ENCODE measurements at places on chromosomes 1 and 21.

- DNase-seq = no peak
Measured at GRCh38 chr1:171433451-171433850, 51.9 kb upstream of the PRRC2C start.

DNA sequence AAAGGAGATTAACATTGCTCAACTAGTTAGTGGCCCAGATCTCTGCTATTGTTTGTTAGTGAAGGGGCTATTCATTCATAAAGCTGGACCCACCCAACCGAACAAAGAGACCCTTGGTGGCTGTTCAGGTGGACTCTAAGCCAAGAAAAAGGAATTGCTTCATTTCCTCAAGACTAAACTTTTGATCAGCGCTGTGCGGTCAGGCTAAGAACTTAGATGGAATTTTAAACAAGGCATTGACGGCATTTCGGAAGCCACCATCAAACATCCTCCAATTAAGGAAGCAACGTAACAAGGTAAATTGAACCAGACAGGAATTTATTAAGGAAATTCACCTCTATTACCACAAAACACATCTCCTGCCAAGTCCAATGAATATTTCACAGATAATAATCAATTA lies 19.9 kb upstream of the SHCBP1L start:
- no peak for DNase-seq

GRCh38 chr1:235866205-235866912 lies at the start of gene LYST:
Gene LYST (minus strand): TSS chr1:235866906. CDS start chr1:235830417, 36,489 bp downstream.
- peak; percentile 56 for DNase-seq

DNA sequence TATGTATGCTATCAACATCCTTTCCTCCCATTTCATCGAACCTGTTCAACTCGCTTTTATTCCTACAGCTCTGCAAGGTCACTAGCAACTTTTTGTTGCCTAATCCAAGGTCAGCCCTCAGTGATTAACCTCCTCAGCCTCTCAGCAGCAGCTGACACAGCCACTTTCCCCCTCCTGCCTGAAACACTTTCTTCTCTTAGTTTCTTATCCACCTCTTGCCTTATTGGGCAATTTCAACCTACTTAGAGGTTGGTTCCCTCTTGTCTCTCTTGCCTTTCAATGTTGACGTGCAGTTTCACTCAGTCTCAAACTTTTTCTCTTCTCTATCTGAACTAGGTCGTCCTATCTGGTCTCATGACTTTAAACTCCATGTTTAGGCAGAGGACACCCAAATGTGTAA lies 156.3 kb downstream of the C1orf94 start:
- DNase-seq = no peak

DNA sequence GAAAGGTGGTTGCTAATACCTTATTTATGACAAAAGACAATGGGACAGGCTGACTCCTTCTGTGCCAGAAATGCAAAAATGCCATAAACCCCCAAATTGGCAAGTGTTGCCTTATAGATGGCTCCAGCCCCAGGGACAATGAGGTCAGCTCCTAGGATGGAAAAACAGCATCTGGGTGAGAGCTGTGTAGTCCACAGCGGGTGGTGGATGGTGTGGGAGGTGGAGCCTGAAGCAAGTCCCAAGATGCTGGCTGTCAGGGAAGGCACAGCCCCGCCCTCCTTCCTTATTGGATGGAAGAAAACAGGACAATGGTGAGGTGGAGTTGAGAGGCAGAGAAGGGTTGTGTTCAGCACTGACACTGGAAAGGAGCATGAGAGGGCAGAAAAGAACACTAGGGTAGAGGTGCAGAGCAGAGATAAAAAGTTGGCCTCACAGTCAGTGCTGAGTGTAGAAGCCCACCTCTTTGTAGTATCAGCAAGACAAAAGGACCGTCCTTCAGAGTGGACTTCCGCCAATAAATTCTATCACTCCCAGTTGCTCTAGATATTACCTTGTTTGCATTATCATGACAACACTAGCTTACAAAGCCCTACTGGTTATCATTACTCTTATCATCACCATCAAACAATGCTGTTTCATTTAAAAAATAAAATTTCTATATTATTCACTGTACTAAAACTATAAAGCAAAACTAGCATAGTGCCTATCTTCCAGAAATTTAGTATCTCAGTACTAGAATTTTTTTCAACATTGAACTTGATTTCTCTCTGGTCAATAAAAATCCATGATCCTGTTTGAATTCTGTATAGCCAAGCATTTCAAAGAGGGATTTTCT lies 3.7 kb upstream of the SDE2 start:
- peak; percentile 58 for DNase-seq

GRCh38 chr1:209383422-209383821 lies 200.1 kb upstream of the CAMK1G start:
- no peak for DNase-seq

All from stimulated activated CD4-positive, alpha-beta T cell treated with anti-CD3 and anti-CD28 coated beads, Interleukin-1b, Interleukin-23, amount 100 ng/mL, for 48 hours (primary cell).